Tibial nerve (tissue), 4 donors: ENCODE measurements at places on chromosomes 6 and 20. TPM values are rescaled to one million over a fixed set of nuclear protein-coding genes. Genes with fewer than 3 reads are reported as not detected.
A peak's percentile ranks its signal among the peaks of the same experiment; 100 is the strongest.

GRCh38 chr6:4665489-4666417 is 110.5 kb upstream of the CDYL start:
- H3K4me3 ChIP-seq, result no peak overlapping the region
- H3K4me1 ChIP-seq, result no peaks in the 10 kb centered on the region
- no peaks in the 10 kb centered on the region for H3K27me3 ChIP-seq
- H3K36me3 ChIP-seq, result no peaks in the 10 kb centered on the region

GRCh38 chr6:63236398-63236817 is 25.1 kb downstream of the FKBP1C start:
- no peak for DNase-seq
- no peak overlapping the region for H3K4me3 ChIP-seq
- H3K36me3 ChIP-seq, result no peaks in the 10 kb centered on the region

GRCh38 chr6:22499815-22500214 is 69.6 kb upstream of the HDGFL1 start:
- H3K4me3 ChIP-seq, result no peak overlapping the region
- H3K4me1 ChIP-seq, result no peaks in the 10 kb centered on the region
- no peaks in the 10 kb centered on the region for H3K27me3 ChIP-seq
- H3K27ac ChIP-seq, result no peak overlapping the region
- H3K36me3 ChIP-seq, result no peaks in the 10 kb centered on the region

DNA sequence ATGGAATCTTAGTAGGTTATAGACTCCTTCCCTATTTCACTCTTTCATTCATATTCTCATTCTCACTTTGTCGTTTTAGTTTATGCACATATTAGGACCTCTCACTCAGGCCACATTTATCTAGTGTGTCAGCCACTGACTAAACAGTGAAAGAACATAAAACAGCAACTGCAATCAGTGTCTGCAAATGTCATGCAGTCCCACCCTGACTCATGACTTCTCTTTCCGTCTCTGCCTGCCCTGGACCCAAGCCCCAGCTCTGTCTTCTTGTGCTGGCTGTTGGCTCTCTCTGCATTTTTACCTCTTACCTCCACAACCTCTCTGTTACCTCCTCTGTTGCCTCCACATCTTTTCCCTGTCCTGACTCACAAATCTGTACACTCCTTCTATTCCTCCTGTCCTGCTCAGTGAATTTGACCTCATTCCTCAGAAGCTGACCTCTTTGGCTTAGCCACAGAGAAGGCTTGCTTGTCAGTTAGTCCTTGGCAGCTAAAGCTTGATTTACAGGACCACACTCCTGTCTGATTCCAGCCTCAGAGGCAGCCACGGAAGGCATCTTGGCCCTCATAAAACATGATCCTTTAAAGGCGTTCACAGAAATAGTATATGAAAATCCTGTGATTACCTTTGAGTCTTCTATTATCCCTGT is 247.6 kb downstream of the PKHD1 start:
- H3K27me3 ChIP-seq, result no peaks in the 10 kb centered on the region
- no peak for DNase-seq
- H3K36me3 ChIP-seq, result no peaks in the 10 kb centered on the region
- H3K4me1 ChIP-seq, result no peaks in the 10 kb centered on the region

- H3K27me3 ChIP-seq, result no peaks in the 10 kb centered on the region
- H3K36me3 ChIP-seq, result no peaks in the 10 kb centered on the region
- H3K4me1 ChIP-seq, result no peaks in the 10 kb centered on the region
- H3K4me3 ChIP-seq, result no peak overlapping the region
- no peak for DNase-seq
- no peak overlapping the region for H3K27ac ChIP-seq
Measured at GRCh38 chr6:102154176-102154575, 760.7 kb downstream of the GRIK2 start.

- no peaks in the 10 kb centered on the region for H3K27me3 ChIP-seq
- DNase-seq, result no peak
- peaks cover 21% of the 10 kb centered on the region for H3K4me1 ChIP-seq
- peak overlapping the region; percentile 7 for H3K4me3 ChIP-seq
- no peaks in the 10 kb centered on the region for H3K36me3 ChIP-seq
Measured at GRCh38 chr6:28206928-28207509, 18.1 kb upstream of the ZSCAN9 start.

- peaks cover 14% of the 10 kb centered on the region for H3K4me1 ChIP-seq
- peak overlapping the region; percentile 20 for H3K27ac ChIP-seq
- H3K27me3 ChIP-seq, result no peaks in the 10 kb centered on the region
- no peak overlapping the region for H3K4me3 ChIP-seq
- DNase-seq, result no peak
- H3K36me3 ChIP-seq, result no peaks in the 10 kb centered on the region
Measured at GRCh38 chr20:42442716-42443115, 747.0 kb downstream of the PTPRT start.

GRCh38 chr6:53544470-53545308 is at the start of gene GCLC:
TSS of gene GCLC (minus strand) at chr6:53545101. CDS start at chr6:53544645, 456 bp downstream.
- H3K4me3 ChIP-seq, result peak within 1 kb of the TSS; percentile 97
- DNase-seq, result peak; percentile 94
- no peaks in the 10 kb centered on the region for H3K27me3 ChIP-seq
- peak within 1 kb of the TSS; percentile 83 for H3K27ac ChIP-seq
- H3K4me1 ChIP-seq, result peaks cover 51% of the 10 kb centered on the region

GRCh38 chr20:51418137-51418529 is 124.4 kb downstream of the NFATC2 start:
- H3K27ac ChIP-seq, result no peak overlapping the region
- no peaks in the 10 kb centered on the region for H3K27me3 ChIP-seq
- no peaks in the 10 kb centered on the region for H3K36me3 ChIP-seq

C20orf141 gene
- not detected for total RNA-seq

OR2J3 gene
- total RNA-seq, result not detected

ZKSCAN3 gene
- 15.1 TPM for total RNA-seq

HLA-DRA gene
- 283 TPM for total RNA-seq

PRPF6 gene
- 73.2 TPM for total RNA-seq

SYCP2L gene
- total RNA-seq, result 3.7 TPM
